ENCODE measurements at places on chromosomes 4 and X.

DNA sequence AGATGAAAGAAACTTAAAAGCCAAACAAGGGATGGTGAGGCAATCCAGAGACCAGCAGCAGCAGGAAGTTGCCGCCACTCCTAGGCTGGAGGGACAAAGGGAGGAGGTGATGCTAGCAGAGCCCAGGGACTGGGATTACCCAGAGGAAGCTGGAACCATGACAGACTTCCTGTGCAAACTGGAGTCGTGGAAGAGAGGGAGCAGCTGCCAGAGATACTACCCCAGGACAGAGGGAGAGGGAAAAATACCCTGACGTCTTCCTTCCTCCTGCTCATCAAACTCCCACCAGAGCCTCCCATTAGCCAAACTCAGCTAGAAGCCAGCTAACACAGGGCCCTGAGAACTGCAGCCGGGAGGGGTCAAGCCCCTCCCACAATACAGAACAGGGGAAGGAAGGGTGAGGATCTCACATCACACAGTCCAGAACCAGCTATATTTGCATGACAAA is 101.2 kb upstream of the KLF3 start:
- no peaks in the 10 kb centered on the region for H3K36me3 ChIP-seq
- H3K27ac ChIP-seq, result no peak overlapping the region
- no peak overlapping the region for H3K4me3 ChIP-seq
- peaks cover 48% of the 10 kb centered on the region for H3K27me3 ChIP-seq

GRCh38 chr4:41758884-41759283 is 10.4 kb upstream of the PHOX2B start:
- H3K4me1 ChIP-seq, result peaks cover 4% of the 10 kb centered on the region
- H3K27ac ChIP-seq, result no peak overlapping the region
- H3K4me3 ChIP-seq, result no peak overlapping the region
- no peaks in the 10 kb centered on the region for H3K36me3 ChIP-seq

DNA sequence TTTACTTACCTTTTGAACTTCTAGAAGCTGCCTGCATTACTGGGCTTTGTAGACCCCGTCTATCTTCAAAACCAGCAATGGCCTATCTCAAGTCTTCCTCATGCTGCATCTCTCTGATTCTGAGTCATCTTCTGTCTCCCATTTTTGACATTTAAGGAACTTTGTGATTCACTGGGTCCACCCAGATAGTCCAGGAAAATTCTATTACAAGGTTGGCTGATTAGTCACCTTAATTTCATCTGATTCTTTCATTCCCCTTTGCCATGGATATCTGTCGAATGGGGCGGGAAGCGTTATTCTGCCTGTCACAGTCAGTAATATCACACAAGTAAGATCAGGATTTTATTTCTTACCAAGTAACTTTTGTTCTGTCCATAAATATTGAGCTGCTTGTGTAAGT is 618.0 kb downstream of the CCSER1 start:
- no peaks in the 10 kb centered on the region for H3K4me1 ChIP-seq
- no peaks in the 10 kb centered on the region for H3K36me3 ChIP-seq
- no peak overlapping the region for H3K4me3 ChIP-seq
- no peaks in the 10 kb centered on the region for H3K27me3 ChIP-seq
- no peak for DNase-seq

GRCh38 chrX:25001808-25002660 is 13.7 kb downstream of the ARX start:
- H3K27me3 ChIP-seq, result peaks cover 33% of the 10 kb centered on the region
- H3K4me1 ChIP-seq, result peaks cover 18% of the 10 kb centered on the region
- H3K4me3 ChIP-seq, result no peak overlapping the region
- no peaks in the 10 kb centered on the region for H3K36me3 ChIP-seq

DNA sequence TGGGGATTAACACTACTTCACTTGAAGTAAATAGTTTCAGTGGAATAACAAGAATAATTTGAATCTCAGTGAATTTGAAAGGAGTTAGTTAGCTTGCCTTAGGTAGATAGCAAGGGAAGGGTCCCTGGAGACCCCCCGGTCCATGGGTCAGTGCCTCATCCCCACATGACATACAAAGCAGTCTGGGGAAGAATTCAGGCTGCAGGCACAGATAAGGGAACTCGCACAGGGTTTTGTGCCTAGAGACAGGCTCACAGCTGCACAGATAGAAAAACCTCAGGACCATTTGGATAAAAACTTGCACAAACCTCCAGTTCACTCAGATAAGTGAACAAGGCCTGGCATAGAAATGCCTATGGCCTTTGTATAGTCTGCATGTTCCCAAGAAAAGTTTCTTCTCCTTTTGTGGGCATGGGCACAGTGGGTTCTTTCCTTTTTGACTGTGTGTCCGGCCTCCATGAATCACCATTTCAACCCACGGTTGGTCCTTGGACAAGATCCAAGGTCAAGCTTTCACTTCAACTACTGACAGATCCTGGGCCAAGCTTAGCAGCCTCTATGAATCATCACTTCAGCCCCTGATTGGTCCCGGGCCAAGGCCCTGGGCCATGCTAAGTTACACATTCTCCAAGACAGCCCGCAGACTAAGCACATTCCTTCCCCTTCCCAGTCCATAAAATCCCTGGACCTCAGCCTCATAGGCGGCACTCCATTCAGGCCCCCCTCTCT is 108.3 kb upstream of the KLHL4 start:
- H3K4me3 ChIP-seq, result no peak overlapping the region
- no peaks in the 10 kb centered on the region for H3K36me3 ChIP-seq
- no peak for DNase-seq
- no peaks in the 10 kb centered on the region for H3K4me1 ChIP-seq

- H3K27me3 ChIP-seq, result peaks cover 46% of the 10 kb centered on the region
- no peaks in the 10 kb centered on the region for H3K36me3 ChIP-seq
- DNase-seq, result no peak
- no peaks in the 10 kb centered on the region for H3K4me1 ChIP-seq
- no peak within 1 kb of the TSS for H3K4me3 ChIP-seq
Measured at GRCh38 chr4:37244583-37245390, at the start of gene NWD2. NWD2 (plus strand) TSS chr4:37244743; CDS start chr4:37245068, 325 bp downstream.

DNA sequence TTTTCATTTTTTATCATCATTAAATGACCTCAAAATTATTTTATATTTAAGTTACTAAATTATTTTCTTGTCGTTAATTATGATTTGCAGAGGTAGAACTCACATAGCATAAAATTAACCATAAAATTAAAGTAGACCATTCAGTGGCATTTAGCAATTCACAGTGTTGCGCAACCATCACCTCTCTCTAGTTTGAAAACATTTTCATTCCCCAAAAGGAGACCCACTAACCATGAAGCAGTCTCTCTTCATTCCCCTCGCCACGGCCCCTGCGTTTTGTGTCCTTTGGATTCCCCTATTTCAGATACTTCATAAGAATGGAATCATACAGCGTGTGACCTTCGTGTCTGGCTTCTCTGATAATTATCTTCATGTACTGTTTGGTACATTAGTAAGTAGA is 154.9 kb downstream of the ENPP6 start:
- no peak overlapping the region for H3K4me3 ChIP-seq
- H3K36me3 ChIP-seq, result no peaks in the 10 kb centered on the region
- no peak for DNase-seq
- no peak overlapping the region for H3K27ac ChIP-seq
- no peaks in the 10 kb centered on the region for H3K4me1 ChIP-seq

DNA sequence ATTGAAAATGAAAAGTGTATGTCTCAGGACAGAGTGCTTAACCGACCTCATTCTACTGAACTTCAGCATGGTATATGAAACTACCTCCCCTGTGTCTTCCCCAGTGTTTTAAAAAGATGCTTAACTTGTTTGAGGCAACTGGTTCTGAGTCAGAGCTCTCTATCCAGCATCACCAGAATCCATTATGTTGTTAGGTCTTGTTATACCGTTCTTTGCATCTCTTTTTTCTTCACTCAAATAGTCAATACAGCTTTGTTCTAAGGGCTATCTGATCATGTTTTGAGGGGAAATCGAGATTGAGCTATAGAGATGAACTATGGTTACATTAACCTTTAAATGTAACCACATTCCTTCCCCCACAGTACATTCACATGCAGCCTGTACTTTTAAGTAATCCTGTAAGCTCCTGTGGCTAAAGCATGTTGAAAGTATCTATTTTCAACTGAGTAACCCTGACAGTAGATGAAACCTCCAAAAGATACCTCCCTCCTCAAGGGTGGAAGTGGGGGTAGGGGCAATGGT is 514.4 kb downstream of the RPA4 start:
- DNase-seq, result no peak
- H3K4me3 ChIP-seq, result peak overlapping the region; percentile 32
- no peaks in the 10 kb centered on the region for H3K27me3 ChIP-seq
- no peaks in the 10 kb centered on the region for H3K36me3 ChIP-seq
- peak overlapping the region; percentile 83 for H3K27ac ChIP-seq
- H3K4me1 ChIP-seq, result peaks cover 53% of the 10 kb centered on the region

- no peak overlapping the region for H3K27ac ChIP-seq
- no peaks in the 10 kb centered on the region for H3K27me3 ChIP-seq
- no peak overlapping the region for H3K4me3 ChIP-seq
- no peak for DNase-seq
- H3K36me3 ChIP-seq, result no peaks in the 10 kb centered on the region
- H3K4me1 ChIP-seq, result no peaks in the 10 kb centered on the region
Measured at GRCh38 chr4:186643501-186644310, 80.0 kb downstream of the FAT1 start.
